ENCODE measurements at places on chromosomes 13 and 19. TPM values are rescaled to one million over a fixed set of nuclear protein-coding genes. Genes with fewer than 3 reads are reported as not detected.

- no peak for DNase-seq
These were observed 37.6 kb downstream of the KCTD12 start for GRCh38 chr13:76848596-76848995.

DNA sequence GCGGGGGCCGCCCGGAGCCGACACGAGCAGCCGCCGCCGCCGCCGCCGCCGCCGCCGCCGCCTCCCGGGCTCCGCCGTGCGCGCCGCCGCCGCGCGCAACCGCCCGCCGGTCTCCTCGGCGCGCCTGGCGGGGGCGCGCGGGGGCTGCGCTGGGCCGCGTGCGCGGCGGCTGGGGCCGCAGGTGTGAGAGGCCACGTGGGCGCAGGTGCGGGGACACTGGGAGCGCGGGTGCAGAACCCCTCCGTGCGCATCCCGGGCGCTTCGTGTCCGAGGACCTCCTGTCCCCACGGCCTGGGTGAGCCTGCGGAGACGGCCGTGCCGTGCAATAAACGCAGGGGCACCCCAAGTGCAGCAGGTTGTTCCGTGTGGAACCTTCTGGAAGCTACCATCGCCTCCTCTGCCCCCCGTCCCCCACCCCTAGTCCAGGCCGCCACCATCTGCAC lies at the start of gene LINGO3:
LINGO3 (minus strand) TSS at position 41 of the 443 bp plus-strand sequence. CDS start 16,378 bp downstream, outside the sequence.
- no peak for DNase-seq

- no peak for DNase-seq
These were observed 577.1 kb upstream of the PRR20A start for GRCh38 chr13:56563663-56564062.

DNA sequence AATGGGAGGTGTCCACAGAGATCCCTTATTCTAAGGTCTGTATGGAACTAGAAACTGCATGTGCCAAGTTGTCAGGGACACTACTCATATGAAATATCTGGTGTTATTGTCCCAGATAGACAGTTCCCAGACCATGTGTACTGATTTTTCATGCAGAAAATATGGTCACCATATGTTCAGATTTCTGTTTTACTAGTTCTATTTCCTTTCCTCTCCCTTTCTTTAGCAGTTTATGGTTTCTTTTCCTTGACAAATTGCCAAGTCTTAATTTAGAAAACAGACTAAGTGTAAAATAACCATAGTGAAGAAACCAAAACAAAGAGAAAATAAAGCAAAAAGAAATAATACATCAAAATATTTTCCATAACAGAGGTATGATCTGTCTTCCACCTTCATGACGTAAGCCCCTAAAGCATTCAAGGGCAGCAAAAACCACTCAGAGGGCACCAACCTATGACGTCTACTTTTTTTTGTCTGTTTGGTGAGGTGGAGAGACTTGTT lies 248.5 kb downstream of the KCTD12 start:
- DNase-seq, result peak; percentile 68

GRCh38 chr13:34816245-34816884 lies 125.7 kb upstream of the NBEA start:
- DNase-seq, result no peak

GRCh38 chr13:110116072-110116487 lies 190.9 kb downstream of the COL4A1 start:
- DNase-seq, result peak; percentile 74

DNA sequence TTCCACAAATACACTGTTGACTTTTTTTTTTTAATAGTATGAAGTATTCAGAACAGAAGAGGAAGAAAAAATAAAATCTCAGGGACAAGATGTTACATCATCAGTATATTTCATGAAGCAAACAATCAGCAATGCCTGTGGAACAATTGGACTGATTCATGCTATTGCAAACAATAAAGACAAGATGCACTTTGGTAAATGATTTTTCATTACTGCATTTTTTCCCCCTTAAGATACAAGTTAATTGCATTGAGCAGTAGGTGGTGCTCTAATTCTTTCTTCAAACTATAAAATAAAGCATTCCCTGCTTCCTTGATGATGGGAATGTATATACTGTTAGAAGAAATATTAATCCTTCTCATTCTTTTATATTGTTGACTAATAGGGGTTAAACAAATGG lies 17.1 kb downstream of the UCHL3 start:
- peak; percentile 38 for DNase-seq

- peak; percentile 54 for DNase-seq
These were observed 104.9 kb downstream of the CACNA1A start for GRCh38 chr19:13401388-13401787.

DNA sequence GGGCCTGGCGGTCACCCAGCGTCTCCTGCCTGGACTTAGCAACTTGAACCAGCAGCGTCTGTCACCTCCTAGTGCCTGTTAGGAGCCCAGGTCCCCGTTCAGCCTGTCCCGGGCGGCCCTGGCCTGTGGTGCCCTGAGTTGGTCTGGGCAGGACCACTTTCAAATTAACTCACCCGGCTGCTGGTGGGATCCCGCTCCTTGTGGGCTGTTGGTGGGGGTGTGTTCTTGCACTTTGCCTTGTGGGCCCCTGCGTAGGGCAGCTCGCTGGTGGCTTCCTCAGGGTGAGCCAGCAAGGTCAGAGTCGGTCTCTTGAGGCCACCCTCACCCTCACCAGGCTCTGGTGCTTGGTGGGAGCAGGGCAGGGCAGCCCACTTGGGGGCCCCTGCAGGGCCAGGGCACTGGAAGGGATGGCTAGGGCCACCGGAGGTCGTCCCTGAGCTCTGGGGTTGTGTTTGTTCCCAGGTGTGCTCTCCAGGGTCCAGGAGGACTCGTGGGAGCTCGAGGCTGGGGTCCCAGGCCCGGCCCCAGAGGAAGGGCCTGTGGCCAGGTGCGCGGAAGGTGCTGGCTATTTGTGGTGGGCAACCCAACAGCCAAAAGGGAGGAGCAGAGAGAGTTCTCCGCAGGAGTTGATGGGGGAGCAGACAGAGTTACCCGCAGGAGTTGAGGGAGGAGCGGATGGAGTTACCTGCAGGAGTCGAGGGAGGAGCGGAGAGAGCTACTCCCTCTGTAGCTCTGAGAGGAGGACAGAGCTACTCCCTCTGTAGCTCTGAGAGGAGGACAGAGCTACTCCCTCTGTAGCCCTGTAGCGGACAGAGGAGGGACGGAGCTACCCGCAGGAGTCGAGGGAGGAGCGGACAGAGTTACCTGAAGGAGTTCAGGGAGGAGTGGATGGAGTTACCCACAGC lies 16.9 kb downstream of the TFDP1 start:
- DNase-seq, result no peak

GRCh38 chr19:30546332-30546731 lies 174.1 kb downstream of the ZNF536 start:
- DNase-seq, result no peak

DNA sequence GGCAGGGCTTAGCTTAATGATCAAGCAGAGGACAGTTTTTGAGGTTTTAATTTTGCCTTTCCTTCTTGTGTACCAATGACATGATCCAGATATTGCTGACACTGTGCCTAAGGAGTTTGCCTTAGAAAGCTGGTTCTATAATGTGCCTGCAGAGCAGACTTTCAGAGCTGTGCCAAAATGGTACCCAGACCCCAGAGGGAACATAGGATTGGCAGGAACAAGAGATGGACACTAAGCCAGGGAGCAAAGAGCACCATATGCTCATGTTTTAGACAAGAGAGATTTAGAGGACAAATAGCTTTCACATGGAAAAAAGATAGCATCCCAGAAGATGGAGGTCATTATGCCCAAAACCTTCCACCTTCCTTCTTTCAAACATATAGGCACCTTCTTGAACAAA lies 1241.5 kb upstream of the SPRY2 start:
- no peak for DNase-seq

GRCh38 chr13:100478107-100478809 lies 110.3 kb downstream of the GGACT start:
- DNase-seq, result no peak

GRCh38 chr19:11054628-11055027 lies 34.6 kb upstream of the LDLR start:
- no peak for DNase-seq

DNA sequence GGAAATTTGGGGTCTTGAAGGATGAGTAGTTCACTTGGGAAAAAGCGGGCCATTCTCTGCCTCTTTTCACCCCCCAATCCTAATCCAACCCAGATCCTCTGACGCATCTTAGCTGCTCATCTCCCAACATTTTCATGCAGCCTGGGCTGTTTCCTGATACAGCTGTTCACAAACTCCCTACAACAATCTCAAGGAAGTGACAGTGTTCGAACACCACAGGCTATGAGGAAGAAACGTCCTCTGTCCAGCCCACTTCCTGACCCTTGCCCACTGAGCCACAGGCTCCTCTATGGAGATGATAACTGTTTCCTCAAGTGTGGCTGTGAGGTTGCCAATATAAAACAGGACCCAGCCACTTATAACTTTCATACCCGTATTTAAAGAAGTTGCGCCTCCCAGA lies 16.2 kb downstream of the LMTK3 start:
- DNase-seq, result no peak

GRCh38 chr19:7994114-7994513 lies 11.3 kb downstream of the ELAVL1 start:
- DNase-seq, result no peak

- peak; percentile 40 for DNase-seq
These were observed 738 bp downstream of the DMWD start for GRCh38 chr19:45791744-45792469.

- DNase-seq, result no peak
These were observed 55.2 kb downstream of the ERCC5 start for GRCh38 chr13:102901056-102901455.

GRCh38 chr13:101289764-101290163 lies 126.5 kb downstream of the NALCN start:
- DNase-seq, result peak; percentile 42

- peak; percentile 79 for DNase-seq
These were observed 146.5 kb downstream of the PCCA start for GRCh38 chr13:100235311-100235901.

DNA sequence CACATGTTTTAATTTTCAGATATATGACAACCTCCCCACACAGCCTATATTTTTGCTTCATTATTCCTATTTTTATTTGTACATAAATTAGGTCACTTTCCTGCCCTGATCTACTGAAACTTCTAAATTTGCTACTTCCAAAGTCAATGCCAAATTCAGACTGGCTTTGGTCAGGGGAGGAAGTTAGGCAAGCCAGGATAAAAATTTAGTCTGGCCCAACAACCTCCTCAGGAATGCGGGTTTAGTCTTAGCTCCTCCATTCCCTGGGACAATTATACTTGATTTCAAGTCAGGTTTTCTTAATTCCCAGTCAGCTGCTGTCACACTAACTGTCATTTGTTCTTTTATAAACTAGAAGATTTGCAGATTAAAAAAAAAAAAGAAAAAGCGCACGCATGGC lies 84.3 kb downstream of the TM9SF2 start:
- peak; percentile 18 for DNase-seq

- DNase-seq, result no peak
These were observed 72.5 kb upstream of the MRI1 start for GRCh38 chr19:13691569-13692435.

GRCh38 chr19:28523619-28524018 lies 689.3 kb downstream of the UQCRFS1 start:
- DNase-seq, result no peak

DNA sequence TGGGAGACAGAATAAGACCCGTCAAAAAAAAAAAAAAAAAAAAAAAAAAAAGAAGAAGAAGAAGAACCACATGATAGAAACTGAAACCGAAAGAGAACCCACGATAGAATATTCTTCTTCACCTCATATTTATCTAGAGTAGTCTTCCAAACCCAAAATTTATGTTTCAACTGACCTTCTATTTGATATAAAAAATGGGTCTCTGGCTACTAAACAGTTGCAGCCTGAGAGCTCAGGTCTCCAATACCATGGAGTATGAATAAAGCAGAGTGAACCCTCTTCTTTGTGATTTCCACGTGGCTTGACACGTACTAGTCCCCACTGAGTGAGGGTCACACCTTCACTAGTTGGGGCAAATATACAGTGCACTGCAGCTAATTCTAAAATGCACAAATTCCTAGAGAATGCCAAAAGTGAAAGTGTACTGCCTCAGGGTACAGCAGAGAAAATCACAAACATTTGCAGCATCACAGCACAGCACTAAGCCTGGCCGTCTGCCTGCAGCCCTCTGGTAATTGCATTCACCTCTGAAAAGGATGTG lies 30.8 kb upstream of the RFC3 start:
- no peak for DNase-seq

GRCh38 chr13:47213047-47213446 lies 316.2 kb upstream of the HTR2A start:
- DNase-seq, result no peak

GRCh38 chr19:32392901-32393300 lies 12.7 kb upstream of the DPY19L3 start:
- DNase-seq, result no peak

- DNase-seq, result no peak
These were observed 38.0 kb downstream of the FAM124A start for GRCh38 chr13:51260154-51260553.

DNA sequence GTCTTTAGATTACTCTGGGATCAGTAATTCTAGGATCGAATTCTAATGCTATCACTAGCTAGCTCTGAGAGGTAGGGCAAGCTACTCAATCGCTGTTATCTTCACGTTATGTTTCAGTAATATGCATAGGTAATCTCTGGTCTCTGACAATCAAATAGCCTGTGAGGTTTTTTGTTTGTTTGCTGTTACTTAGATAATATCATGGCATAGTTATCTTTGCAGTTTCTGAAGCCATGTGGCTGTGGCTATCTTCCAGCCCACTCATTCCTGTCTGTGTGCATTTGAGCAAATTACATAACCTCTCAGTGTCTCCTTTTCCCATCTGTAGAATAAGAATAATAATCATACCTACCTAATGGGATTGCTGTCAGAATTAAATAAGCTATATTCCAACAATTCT lies 330.2 kb downstream of the PCDH9 start:
- DNase-seq, result no peak

GRCh38 chr13:47206111-47206510 lies 309.3 kb upstream of the HTR2A start:
- DNase-seq, result no peak

LGALS14 gene
- not detected for total RNA-seq

GIPR gene
- total RNA-seq, result under 0.01 TPM

DNAAF3 gene
- total RNA-seq, result 0.40 TPM

CYP2A7 gene
- not detected for total RNA-seq

RCBTB2 gene
- total RNA-seq, result 15.3 TPM

BCAM gene
- 34.3 TPM for total RNA-seq

KLC3 gene
- 0.20 TPM for total RNA-seq

NCR1 gene
- total RNA-seq, result not detected

MAP4K1 gene
- total RNA-seq, result not detected

CEACAM3 gene
- total RNA-seq, result not detected

HSD17B14 gene
- total RNA-seq, result 2.6 TPM

NRTN gene
- 0.99 TPM for total RNA-seq

ZNF865 gene
- total RNA-seq, result 0.44 TPM

APC2 gene
- under 0.01 TPM for total RNA-seq

ZNF581 gene
- 18.3 TPM for total RNA-seq
